ENCODE measurements at places on chromosomes 11 and 22.

DNA sequence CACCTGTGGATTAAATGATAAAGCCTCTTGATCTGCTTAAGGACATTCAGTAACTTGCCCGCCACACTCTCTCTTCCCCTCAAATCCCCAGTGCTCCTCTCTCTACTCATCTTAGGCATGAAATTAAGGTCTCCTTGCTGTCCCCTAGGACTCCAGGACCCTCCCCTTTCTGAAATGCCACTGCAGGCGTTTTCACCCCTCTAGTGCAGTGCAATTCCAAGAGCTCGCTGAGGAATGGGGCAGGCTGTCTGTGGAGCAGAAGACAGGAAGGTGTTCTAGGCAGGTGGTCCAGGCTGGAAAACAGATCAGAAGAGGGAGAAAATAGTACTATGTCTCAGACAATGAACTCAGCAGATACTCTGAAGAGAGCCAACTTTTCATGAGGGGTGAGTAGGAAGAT is 55.8 kb upstream of the ARHGAP42 start:
- no peak for DNase-seq

GRCh38 chr11:130112071-130112830 is 42.6 kb downstream of the APLP2 start:
- no peak for DNase-seq

GRCh38 chr22:42696331-42696967 is 24.2 kb downstream of the A4GALT start:
- no peak for DNase-seq

DNA sequence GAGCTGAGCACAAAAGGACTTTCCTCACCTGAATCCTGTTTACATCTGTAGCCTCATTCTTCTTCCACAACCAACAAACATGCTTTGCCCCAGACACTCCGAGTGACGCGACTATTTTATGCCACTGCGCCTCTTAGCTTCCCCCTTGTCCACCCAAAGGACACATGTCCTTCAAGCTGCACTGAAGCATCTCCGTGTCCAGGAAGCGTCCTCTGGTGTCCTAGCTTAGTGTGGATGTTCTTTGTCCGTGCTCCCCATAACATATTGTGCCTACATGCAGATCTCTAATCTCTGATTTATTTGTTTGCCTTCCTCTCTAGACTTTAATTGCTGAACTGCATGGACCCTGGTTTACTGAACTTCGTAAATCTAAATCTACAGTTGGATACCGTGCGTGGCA is 20.1 kb upstream of the CECR2 start:
- no peak for DNase-seq

GRCh38 chr11:108805030-108805429 is 140.2 kb downstream of the DDX10 start:
- DNase-seq, result peak; percentile 13

DNA sequence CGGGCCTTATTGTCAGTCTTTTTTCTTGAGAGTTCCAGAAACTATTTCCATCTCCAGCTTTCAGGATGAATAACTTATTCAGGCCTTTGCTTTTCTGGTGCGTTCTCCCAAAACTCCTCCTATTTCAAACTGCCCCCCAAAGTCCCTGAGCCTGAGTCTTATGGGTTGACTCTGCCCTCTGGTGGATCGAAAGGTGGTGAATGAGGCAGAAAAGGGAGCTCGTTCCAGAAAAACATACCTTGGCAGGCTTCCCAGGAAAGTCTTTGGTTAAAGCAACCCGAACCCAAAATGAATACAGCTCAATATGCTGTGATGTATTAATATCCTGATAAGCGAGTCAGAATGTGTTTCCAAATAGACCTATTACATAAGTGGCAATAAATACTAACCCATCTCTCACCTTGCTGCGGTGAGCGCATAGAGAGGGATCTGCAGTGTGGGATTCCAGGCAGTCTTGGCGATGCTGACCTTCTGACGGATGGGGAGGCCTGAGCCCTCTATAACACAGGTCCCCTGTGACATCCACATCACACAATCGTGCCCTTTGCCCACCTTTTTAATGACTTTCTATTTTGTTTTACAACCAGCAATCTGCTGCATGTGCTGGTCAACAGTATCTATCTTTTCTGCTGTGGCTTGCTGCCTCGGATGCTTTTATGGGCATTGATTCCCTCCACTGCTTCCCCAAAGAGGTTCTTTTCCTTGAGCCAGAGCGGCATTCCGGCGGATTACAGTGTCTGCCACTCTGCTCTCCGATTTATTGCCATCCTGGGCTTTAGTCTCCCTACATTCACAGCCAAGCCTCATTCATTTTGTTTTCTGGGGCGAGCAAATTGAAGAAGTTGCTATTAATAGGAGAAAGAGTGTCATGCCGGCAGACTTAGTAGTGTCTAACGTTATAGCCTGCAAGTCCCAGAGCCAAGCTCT is 756.8 kb downstream of the NTM start:
- DNase-seq, result peak; percentile 97

DNA sequence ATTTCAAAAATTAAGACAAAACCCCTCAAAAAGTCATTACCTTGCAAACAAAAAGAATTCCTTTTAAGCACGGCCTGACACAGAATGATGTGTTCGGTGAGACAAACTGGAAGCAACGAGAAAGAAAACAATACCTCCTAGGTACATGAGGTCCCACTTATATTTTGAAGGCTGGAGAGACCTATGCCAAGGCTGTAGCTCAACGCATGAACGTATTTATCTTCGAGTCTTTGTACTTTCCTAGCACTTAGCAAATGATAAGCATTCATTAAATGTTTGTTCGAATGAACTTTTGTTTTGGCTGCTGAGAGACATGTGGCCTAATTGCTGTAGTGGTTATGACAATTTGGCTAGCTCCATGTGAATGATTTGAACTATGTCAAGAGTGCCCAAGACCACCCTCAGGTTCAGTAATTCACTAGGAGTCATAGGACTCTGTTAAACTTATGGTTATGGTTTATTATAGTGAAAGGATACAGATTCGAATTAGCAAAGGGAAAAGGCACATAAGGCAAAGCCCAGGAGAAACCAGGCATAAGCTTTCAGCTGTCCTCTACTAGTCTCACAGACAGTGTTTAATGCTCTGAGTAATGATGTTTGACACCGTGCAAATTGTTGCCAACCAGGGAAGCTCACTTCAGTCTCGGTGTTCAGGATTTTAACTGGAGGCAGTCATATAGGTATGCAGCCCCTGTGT is 26.0 kb upstream of the HORMAD2 start:
- no peak for DNase-seq

DNA sequence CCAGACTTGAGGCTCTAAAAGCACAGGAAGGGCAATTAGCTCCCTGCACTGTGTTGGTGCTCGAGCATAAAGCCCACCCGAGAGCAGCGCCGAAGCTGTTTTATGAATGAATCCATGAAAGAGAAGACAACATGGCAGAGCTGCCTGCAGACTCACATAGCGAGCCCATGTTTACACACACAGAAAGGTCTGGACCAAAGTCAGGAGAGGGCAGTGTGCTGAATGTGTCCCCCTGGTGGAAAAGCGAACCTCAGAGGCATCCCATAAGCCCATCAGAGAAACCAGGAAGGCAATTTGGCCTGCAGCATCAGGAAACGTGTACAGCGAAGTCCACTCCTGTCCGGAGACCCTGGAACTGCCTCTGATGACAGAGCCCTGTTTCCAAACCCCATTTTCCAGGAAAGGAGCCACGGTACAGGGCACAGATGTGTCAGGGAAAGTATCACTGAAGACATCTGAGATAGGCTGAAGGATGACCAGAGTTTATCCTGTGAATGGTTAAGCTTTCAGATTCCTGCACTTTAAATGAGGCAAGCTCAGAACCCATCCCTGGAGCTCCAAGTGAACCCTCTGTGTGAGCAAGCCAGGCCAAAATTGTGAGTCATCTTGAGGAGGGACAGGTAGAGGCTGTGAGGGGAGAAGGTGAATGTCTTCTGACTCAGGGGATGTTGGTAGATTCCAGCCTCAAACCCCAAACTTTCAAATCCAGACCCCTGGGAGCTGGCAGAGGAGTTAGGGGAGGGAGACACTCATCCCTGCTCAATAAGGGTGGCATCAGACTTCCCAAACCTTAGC is 36.9 kb downstream of the CHRDL2 start:
- no peak for DNase-seq

DNA sequence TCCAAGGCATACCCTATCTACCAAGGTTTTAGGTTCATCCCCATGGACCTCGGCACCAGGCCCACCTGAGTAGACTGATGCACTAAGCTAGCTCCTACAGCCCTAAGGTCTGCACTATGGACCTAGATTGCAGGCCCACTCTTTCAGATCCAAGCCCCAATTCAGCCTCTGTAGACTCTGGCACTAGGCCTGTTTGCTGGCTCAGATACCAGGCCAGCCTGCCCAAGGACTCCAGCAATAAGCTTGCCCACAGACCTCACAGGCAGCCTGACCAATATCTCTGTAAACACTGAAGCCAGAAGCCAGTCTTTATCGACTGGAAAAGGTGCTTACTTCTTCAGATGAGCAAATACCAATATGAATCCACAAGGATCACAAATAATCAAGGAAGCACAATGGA is 411.3 kb downstream of the INSC start:
- DNase-seq, result no peak

- no peak for DNase-seq
These were observed 1039.2 kb downstream of the TBC1D22A start for GRCh38 chr22:47801541-47802245.

GRCh38 chr22:18044548-18045271 is 20.3 kb upstream of the MICAL3 start:
- peak; percentile 77 for DNase-seq

DNA sequence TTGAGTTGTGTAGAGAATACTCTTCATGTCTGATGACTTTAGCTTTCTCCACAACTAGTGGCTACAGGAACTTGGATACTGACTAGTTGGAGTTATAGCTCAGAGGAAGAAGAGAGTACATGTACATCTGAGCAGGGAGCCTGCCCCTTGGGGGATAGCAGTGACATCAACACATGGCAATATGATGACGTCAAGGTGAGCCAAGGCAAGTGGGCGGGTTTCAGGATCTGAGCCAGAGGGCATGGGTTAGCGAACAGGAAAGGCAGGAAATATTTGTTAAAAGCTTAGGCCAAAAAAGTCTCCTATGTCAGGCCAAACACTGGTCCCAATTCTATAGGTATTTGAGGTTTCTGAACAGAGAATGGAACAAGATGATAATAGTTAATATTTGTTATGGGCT is 42.0 kb upstream of the HORMAD2 start:
- peak; percentile 90 for DNase-seq

GRCh38 chr11:74826901-74827300 is 78.3 kb downstream of the RNF169 start:
- DNase-seq, result no peak

DNA sequence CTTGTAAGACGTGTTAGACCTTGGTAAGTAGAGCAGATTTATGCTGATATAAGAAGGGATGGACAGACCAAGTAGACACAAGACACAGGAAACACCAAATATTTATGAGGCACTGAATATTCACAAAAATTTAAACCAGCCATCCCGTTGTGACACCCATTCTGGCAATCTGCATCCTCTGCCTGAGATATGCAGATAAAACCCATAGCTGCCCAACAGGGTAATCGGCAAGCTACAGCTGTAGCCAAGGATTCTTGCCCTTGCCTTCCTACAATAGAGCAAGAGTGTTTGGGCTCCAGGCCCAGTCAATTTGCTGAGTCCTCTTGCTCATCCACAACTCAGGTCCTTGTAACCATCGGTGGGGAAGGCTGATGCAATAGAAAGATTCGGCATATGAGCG is 18.5 kb upstream of the MPZL2 start:
- no peak for DNase-seq

DNA sequence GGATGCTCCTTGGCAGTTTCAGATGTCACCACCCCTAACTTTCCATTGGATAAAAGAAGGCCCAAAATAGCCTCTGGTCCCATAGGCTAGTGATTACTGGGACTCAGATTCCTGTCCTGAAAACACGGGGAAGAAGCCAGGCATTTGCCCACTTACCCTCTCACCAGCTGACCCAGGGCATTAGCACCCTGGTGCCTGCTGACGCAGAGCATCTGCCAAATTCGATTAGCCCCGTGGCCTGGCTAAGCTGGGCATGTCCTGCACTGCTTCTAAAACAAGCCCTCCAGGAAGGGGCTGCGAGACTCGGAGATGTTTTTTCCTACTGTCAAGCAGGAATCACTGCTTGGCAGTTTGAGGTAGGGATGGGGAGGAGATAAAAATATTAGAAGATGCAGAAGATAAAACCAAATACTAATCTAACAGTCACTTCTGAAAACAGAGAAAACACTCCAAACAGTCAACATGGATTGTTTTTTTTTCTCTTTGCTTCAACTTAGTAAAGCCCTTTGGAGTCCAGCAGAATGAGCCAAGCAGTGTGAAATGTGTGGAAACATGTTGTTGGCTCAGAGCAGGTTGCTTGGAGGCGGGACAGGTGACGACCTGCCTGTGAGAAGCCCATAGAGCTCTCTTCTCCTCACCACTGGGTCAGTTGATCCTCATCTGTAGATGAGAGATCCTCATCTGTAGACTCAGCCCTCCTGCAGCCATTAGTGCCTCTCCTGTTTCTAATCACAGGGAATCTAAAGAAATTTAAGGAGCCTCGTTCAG is 54.0 kb downstream of the BDNF start:
- DNase-seq, result no peak

DNA sequence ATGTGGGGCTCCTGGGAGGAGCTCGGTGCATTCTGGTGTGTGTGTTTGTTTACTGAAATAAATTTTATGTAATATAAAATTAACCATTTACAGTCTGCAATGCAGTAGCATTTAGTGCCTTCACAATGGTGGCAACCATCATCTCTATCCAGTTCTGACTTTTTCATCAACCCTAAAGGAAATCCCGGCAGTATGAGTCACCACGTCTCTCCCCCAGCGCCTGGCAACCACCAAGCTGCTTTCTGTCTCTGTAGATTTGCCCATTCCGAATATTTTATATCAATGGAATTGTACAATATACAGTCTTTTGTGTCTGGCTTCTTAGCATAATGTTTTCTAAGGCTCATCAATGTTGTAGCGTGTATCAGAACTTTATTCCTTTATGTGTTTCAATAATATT is 300.5 kb downstream of the MIAT start:
- DNase-seq, result no peak

GRCh38 chr11:65698205-65698604 is 13.8 kb upstream of the KAT5 start:
- no peak for DNase-seq

GRCh38 chr22:35484651-35485556 is 55.7 kb upstream of the RASD2 start:
- DNase-seq, result no peak

DNA sequence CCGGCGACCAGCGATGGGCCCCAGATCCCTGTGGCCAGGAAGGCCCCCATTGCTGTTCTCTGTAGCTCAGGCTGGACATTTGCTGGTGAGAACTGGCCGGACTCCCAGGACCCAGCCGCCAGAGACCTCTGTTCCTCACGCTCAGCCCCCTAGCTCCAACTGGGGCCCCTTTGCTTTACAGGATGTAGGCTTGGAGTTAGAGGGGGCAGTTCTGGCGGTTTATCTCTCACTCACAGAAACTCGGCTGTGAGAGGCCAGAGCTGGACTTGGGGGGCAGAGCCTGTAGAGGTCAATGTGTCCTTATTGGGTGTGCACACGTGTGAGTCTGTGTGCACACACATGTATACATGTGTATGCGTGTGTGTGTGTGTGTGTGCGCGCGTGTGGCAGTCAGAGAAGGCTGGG is 502 bp downstream of the SMIM38 start:
- no peak for DNase-seq

DNA sequence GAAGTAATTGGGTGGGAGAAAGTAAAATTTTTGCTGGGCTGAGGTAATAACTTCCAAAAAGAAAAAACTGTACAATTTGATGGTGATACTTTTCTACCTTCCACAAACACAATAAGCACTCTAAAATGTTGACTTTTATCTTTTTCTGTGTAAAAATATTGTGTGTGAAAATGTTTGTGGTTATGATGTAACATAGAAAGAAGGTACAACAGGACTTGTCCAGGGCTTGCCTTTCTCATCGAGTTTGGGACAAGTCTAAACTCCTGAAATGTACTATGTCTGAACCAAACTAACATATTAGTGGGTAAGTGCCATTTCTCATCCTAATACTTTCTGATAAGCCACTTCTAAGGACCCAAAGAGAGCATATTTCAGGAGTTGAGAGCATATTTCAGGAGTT is 174.2 kb upstream of the PDGFD start:
- DNase-seq, result peak; percentile 21

Measured in cardiac fibroblast (primary cell).